ENCODE measurements at places on chromosomes 1 and 21.

GRCh38 chr1:160400223-160400645 is at the start of gene VANGL2:
TSS of gene VANGL2 (plus strand) at chr1:160400564. CDS start at chr1:160415838, 15,274 bp downstream.
- no peak for DNase-seq

DNA sequence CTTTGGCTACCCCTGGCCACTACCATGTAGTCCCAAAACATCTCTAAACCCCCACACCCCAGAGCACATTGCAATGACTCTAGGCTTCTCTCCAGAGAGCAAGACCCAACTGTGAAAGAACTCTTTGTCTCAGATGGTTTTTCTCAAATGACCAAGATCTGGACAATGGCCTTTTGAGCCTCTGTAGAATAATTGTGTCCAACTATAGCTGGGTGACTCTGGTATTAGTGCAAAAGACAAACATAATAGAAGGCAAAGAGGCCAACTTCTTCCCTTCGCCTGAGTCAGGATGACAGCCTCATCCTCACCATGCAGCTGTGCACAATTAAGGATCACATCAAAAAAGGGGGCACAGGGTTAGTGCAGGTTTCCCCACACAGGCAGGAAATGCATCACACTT is 139.6 kb downstream of the BRINP2 start:
- no peak for DNase-seq

GRCh38 chr1:10961300-10961833 is 51.1 kb upstream of the TARDBP start:
- no peak for DNase-seq

DNA sequence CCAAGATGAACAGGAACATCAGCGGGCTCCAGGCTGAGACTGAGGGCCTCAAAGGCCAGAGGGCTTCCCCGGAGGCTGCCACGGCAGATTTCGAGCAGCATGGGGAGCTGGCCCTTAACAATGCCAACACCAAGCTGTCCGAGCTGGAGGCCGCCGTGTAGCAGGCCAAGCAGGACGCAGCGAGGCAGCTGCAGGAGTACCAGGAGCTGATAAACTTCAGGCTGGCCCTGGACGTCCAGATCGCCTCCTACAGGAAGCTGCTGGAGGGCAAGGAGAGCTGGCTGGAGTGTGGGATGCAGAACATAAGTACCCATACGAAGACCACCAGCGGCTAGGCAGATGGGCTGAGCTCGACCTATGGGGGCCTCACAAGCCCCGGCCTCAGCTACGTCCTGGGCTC is 823.4 kb upstream of the NEGR1 start:
- DNase-seq: no peak

- DNase-seq: no peak
Measured at GRCh38 chr1:50517488-50517887, 94.2 kb upstream of the DMRTA2 start.

GRCh38 chr1:35210321-35211119 is 17.6 kb upstream of the SFPQ start:
- DNase-seq: no peak

GRCh38 chr1:236880209-236880608 is 85.1 kb downstream of the MTR start:
- DNase-seq: no peak

GRCh38 chr1:192974701-192975100 is 84.5 kb downstream of the UCHL5 start:
- no peak for DNase-seq
